ENCODE measurements at places on chromosomes 7 and 10.

GRCh38 chr7:2154121-2154520, 78.6 kb downstream of the MAD1L1 start:
- DNase-seq, result no peak

GRCh38 chr7:72781161-72781560, 46.8 kb downstream of the TYW1B start:
- DNase-seq, result no peak

DNA sequence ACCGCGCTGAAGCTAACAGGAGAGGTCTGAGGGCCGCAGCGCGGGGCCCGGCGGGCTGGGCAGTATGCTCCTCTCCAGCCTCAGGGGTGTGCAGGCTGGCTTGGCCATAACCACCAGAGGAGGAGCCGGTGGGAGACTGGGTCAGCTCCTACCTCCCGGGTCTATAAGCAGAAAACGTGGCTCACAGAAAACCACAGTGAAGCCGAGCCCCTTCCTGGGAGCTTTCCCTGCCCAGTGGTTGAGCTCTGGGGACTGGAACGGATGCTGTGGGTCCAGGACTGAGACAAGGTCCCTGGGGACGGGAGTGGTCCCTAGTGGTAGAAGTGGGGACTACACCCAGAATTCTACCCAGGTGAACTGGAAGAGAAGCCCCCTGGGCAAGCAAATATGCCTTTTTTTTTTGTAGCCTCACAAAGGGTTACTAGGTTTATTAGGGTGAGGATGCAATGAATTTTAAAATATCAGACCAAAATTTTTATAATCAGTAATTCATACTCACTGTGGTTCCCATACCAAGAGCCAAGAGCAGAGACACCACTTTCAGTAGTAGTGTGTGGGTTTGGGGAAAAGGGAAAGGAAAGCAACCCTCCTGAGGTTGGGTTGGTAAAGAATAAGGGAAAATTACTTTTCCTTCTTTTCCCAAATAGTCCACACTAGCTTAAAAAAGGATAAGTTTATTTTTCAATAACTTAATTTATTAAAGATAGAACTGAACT, 67.9 kb upstream of the PRKCQ start:
- peak; percentile 66 for DNase-seq

DNA sequence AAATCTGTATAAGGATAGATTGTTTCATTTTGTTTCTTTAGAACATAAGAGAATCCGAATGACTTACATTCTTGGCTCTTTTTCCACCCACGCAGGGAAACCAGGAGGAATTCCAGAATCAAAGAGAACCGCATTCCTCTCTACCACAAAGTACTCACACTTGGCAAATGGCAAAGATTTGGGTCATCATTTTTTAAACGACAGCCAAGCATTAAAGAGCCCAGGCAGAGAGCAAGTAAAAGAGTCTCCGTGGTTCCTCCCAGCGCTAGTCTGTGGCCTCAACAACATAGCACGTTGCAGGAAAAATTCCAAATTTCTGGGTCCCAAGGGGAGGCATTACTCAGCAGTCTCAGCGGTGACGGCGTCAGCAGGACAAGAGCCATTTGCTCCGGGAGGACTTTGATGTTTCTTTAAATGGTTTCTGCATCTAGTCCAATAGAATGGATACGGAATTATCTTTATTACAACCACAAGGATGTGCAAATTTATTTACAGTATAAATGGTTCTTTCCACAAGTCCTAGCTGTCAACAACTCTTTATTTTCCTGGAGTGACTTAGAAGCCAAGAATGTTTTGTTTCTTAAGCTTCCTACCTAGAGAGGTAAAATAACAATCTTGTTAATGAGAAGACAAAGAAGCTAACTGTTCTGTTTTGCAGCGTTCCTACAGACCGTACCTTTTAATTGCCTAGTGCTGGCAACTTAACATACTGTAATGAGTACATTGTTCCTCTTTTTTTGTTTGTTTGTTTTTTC, 232.5 kb downstream of the SKIDA1 start:
- DNase-seq, result no peak

GRCh38 chr10:70272925-70273316, 10.9 kb downstream of the NPFFR1 start:
- DNase-seq, result no peak

- no peak for DNase-seq
These were observed 12.6 kb downstream of the GTF2IRD1 start for GRCh38 chr7:74466196-74466813.

DNA sequence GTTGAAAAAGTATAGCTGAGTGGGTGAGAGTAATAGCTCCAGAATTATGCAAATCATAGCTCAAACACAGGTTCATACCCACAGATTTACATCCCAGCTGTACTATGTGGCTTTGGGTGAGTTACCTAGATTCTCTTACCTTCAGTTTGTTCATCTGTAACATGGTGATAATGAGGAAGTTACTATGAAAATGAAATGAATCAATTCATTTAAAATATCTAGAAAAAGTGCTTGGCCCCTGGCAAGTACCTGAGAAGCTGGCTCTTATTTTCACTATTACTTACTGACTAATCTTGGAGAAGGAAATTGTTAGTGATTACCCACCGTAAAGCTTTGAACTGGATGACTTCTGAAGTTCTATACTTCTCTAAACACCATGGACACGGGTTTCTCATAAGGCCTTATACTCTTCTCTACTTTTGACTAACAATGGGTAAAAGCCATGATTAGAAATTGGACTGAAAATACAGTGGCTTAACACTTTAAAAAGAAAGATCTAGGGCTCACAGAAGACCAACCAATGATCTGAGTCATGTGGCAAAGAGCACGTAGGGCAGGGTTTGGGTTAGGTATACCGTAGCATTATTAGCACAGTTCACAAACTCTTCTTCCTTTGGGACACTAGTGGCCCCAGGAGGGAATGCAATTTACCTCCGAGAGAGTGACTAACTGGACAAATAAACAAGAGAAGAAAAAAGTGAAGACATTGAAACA, 149.2 kb downstream of the PLPP4 start:
- no peak for DNase-seq

DNA sequence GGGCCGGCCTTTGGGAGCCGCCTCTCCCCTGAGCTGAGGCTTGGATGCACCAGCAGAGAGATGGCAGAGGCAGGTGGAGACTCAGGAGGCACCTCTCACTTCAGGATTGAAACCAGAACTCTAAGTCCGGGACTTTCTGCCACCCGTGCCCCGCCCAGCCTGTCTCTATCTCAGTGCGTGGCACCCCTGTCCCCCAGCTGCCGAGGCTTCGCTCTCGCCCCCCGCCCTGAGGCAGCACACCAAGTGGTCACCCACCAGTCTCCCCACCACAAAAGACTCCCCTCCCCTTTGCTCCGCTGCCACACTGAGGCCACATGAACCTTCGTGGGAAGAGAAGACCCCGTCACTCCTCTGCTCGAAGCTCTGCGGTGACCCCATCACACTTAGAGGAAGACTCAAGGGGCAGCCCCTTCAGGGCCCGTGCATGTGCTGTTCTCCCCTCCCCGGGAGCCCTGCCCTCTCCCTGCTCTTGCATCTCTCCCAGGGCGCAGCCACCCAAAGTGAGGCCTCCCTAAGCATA, 166.7 kb downstream of the PRKAG2 start:
- DNase-seq, result no peak

DNA sequence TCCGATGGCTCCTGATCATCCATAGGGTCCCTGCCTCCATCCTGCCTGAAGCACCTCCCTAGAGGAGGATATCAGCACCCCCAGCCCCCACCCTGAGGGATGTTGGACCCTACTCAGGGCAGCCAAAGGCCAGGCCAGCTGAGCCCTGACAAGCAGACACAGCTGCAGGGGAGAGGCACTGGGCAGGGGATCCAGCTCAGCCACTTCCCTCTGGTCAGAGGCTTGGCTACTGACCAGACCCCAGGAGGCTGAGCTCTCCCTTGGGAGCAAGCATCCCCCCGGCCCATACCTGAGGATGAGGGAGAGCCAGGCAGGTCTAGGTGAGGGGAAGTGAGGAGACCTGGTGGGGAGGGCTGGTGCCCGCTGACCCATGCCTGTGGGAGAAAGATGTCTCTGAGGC, 6.6 kb downstream of the LDB3 start:
- DNase-seq, result no peak

DNA sequence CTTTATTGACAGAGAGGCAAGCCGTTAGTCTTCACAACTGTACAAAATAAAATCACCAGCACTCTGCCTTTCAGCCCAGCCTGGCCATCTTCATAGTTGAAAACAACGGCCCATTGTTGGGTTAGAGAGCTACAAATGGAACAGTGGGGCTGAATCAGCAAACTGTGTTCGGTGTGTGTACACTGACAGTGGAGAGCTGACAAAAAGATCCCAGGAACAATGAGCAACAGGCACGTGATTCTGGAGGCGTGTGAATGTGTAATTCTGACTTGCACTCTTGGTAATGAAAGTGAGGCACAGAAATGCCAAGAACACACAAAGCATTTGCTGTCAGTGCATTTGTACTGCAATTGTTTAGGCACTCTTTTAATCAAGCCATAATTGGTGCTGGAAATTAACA, 303.7 kb downstream of the WDR11 start:
- DNase-seq, result no peak

- no peak for DNase-seq
These were observed 48.9 kb downstream of the PYROXD2 start for GRCh38 chr10:98366062-98366530.

DNA sequence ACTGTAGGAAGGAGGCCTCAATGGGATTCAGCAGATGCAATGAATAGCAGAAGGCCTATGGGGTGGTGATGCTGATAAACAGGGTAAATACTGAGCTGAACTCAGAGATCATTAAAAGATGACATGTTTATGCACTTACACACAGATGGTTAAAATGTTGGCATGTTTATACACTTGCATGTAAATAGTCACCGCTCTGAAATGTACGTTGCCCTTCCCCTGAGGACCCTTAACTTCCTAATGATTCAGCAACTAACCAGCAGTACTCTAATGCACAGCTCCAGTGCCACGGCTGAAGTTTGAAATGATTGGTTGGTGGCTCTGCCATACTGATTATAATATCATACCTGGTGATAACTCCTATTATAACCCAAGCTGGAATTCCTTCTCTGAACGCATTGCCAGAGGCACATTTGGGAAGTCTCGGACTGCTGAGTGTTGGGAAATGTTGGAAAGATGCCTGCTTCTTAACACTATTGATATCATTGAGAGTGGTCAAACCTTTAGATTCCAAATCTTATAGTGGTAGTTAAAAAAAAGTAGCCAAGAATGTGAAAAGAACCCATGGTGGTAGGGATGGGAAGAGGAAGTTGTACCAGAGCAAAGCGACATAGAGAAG, 3.7 kb upstream of the CAV1 start:
- DNase-seq, result no peak

- DNase-seq, result no peak
These were observed 23.8 kb upstream of the SEC61G start for GRCh38 chr7:54782829-54783228.

- no peak for DNase-seq
These were observed 148.7 kb upstream of the ADARB2 start for GRCh38 chr10:1886039-1886438.

GRCh38 chr10:51028420-51028819, 45.9 kb upstream of the PRKG1 start:
- DNase-seq, result no peak
